ENCODE measurements at places on chromosomes 12 and 14. TPM values are rescaled to one million over a fixed set of nuclear protein-coding genes. Genes with fewer than 3 reads are reported as not detected.

Gene EP400
- total RNA-seq, result 23.3 TPM

Gene SLC38A4
- total RNA-seq, result not detected

Gene TRPV4
- total RNA-seq, result not detected

Gene FAR2
- total RNA-seq, result 11.3 TPM

Gene IL26
- not detected for total RNA-seq

DNA sequence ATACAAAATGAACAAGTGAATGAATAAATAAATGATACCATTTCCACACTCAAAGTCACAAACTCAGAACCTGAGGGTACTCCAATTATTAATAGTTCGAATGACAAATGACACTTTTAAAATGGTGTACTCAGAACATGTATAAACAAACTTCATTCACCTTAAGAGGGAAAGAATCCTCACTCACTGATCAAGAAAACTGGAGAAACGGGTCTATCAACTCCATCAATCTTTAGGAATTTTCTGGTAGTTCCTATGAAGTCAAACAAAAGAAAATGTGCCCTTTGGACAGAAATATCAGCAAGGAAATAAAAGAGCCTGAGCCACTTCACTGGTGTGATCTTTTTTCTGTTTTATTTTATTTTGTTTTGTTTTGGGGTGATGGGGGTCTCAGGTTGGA, 5.2 kb upstream of the NRDE2 start:
- no peaks in the 10 kb centered on the region for H3K36me3 ChIP-seq
- no peaks in the 10 kb centered on the region for H3K4me1 ChIP-seq
- no peaks in the 10 kb centered on the region for H3K27me3 ChIP-seq
- no peak overlapping the region for H3K4me3 ChIP-seq
- no peak overlapping the region for H3K27ac ChIP-seq

DNA sequence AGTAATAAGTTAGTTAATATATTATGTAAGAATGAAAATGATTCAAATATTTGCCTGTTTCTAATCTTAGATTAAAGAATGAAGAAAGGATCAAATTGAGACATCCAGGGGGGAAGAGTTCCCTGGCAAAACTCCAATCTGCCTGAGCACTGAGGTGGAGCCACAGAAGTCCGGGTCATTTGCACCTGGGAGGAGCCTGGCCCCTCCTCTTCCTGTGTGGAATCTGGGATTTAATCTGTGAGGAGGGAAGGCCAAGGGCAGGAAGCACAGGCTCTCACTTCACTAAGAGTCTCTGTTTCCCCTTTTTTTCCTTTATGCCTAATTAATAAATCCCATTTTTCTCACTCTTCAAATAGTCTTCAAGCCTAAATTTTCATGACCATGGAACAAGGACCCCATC, 599.5 kb downstream of the FLRT2 start:
- no peaks in the 10 kb centered on the region for H3K27me3 ChIP-seq
- H3K4me1 ChIP-seq, result no peaks in the 10 kb centered on the region
- no peak for DNase-seq
- H3K27ac ChIP-seq, result no peak overlapping the region
- no peak overlapping the region for H3K4me3 ChIP-seq
- no peaks in the 10 kb centered on the region for H3K36me3 ChIP-seq

GRCh38 chr12:104064842-104065427, 604 bp downstream of the HCFC2 start:
- no peaks in the 10 kb centered on the region for H3K27me3 ChIP-seq
- no peak for DNase-seq
- H3K27ac ChIP-seq, result peak overlapping the region; percentile 92
- H3K4me3 ChIP-seq, result peak overlapping the region; percentile 74
- H3K4me1 ChIP-seq, result peaks cover 9% of the 10 kb centered on the region
- H3K36me3 ChIP-seq, result peaks cover 20% of the 10 kb centered on the region

DNA sequence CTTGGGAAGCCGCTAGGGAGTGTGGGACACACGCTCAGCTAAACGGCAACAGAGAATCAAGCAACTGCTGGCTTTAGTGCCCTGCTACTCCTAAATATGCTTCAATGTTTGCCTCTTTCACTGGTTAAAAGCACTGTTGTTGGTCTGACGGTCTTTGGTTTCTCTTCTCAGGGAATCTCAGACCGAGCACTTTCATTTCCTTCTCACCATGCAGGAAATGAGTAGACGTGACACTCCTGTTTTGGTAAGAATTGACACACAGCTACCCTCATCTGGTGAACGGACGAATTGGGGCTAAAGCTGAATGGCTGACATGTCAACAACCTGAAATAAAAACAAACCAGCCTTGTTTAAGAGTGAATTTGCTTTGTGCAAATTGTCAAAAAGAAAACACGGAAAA, 57.5 kb upstream of the PIWIL1 start:
- H3K27ac ChIP-seq, result no peak overlapping the region
- no peaks in the 10 kb centered on the region for H3K27me3 ChIP-seq
- no peaks in the 10 kb centered on the region for H3K4me1 ChIP-seq
- peak overlapping the region; percentile 8 for H3K4me3 ChIP-seq
- DNase-seq, result no peak

DNA sequence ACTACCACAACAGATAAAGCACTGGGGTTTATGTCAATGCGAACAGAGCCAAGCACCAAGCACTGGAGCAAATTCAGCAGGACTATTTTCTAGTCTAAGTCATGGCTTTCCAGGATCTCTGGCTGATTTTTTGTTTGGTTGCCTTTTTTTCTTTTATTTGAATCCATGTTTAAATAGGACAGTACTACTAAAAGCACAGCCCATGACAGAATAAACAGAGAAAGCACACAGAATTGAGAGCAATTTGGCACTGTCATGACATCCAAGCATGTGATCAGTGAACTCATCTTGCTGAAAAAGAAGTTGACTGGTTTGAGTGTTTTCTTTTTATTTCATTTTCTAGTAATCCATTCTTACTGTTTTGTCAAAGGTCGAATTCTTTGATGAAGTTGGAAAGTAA, 23.1 kb upstream of the RERG start:
- H3K4me3 ChIP-seq, result no peak overlapping the region
- H3K36me3 ChIP-seq, result no peaks in the 10 kb centered on the region
- no peaks in the 10 kb centered on the region for H3K27me3 ChIP-seq
- DNase-seq, result no peak
- no peaks in the 10 kb centered on the region for H3K4me1 ChIP-seq
- no peak overlapping the region for H3K27ac ChIP-seq

- no peak overlapping the region for H3K27ac ChIP-seq
- H3K4me3 ChIP-seq, result no peak overlapping the region
- H3K4me1 ChIP-seq, result no peaks in the 10 kb centered on the region
- H3K36me3 ChIP-seq, result no peaks in the 10 kb centered on the region
Measured at GRCh38 chr14:68612049-68612448, 180.8 kb downstream of the ZFP36L1 start.

- no peaks in the 10 kb centered on the region for H3K4me1 ChIP-seq
- DNase-seq, result no peak
- no peaks in the 10 kb centered on the region for H3K36me3 ChIP-seq
- H3K27ac ChIP-seq, result no peak overlapping the region
- no peaks in the 10 kb centered on the region for H3K27me3 ChIP-seq
Measured at GRCh38 chr12:14167005-14167628, 185.7 kb upstream of the GRIN2B start.

DNA sequence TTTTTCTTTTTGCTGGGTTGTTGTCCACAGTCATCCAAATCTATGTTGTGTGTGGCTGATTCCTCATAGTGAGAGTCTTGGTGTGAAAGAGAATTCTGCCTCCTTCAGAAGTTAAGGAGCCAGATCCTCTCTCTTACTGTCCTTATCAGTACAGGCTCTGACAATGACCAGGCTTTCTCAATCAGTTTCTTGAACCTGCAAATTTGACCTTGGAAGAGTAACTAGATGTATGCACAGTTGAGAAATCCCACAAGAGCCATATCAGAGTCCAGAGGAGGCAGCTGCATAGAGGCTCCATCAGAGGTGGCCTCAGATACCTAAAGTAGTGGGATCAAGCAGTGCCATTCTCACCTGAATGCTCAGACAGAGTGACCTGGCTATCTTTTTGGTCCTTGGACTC, 5.5 kb upstream of the GALC start:
- H3K27ac ChIP-seq, result no peak overlapping the region
- no peaks in the 10 kb centered on the region for H3K36me3 ChIP-seq
- DNase-seq, result no peak
- no peak overlapping the region for H3K4me3 ChIP-seq
- no peaks in the 10 kb centered on the region for H3K4me1 ChIP-seq
- no peaks in the 10 kb centered on the region for H3K27me3 ChIP-seq

DNA sequence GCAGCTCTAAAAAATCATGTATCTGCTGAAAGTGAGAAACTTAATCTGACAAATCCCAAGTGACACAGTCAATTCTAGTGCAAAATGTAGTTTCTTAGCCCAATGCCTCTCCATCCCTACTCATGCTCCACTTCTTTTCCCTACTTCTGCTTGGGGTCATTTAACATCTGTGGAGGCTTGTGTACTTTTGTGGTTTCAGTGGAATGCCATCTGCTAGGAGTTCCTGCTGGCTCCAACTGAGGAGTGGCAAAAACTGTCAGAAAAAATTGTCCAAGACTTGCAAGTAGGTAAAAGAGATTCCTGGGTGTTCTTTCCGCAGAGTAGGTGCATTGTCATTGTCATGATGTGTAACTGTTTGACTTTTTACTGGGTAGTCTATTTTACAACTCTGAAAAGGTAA, 12.5 kb upstream of the AVPR1A start:
- no peaks in the 10 kb centered on the region for H3K36me3 ChIP-seq
- no peak for DNase-seq
- H3K4me3 ChIP-seq, result no peak overlapping the region
- H3K27me3 ChIP-seq, result no peaks in the 10 kb centered on the region
- no peaks in the 10 kb centered on the region for H3K4me1 ChIP-seq
- H3K27ac ChIP-seq, result no peak overlapping the region

- peak overlapping the region; percentile 95 for H3K27ac ChIP-seq
- H3K4me3 ChIP-seq, result peak overlapping the region; percentile 91
- no peaks in the 10 kb centered on the region for H3K4me1 ChIP-seq
- H3K36me3 ChIP-seq, result peaks cover 21% of the 10 kb centered on the region
- peak; percentile 99 for DNase-seq
Measured at GRCh38 chr12:133080026-133080367, 726 bp upstream of the ZNF140 start.

GRCh38 chr14:22822016-22822570, 6.9 kb upstream of the SLC7A7 start:
- DNase-seq, result no peak
- H3K27me3 ChIP-seq, result no peaks in the 10 kb centered on the region
- peak overlapping the region; percentile 79 for H3K27ac ChIP-seq
- H3K4me1 ChIP-seq, result peaks cover 6% of the 10 kb centered on the region
- H3K36me3 ChIP-seq, result no peaks in the 10 kb centered on the region

- H3K4me1 ChIP-seq, result no peaks in the 10 kb centered on the region
- no peaks in the 10 kb centered on the region for H3K36me3 ChIP-seq
- no peak for DNase-seq
- no peaks in the 10 kb centered on the region for H3K27me3 ChIP-seq
- no peak overlapping the region for H3K4me3 ChIP-seq
- no peak overlapping the region for H3K27ac ChIP-seq
Measured at GRCh38 chr12:44441155-44441554, 435.0 kb downstream of the NELL2 start.

- no peak for DNase-seq
- H3K4me1 ChIP-seq, result peaks cover 10% of the 10 kb centered on the region
- H3K36me3 ChIP-seq, result peaks cover 52% of the 10 kb centered on the region
- no peak overlapping the region for H3K4me3 ChIP-seq
- no peaks in the 10 kb centered on the region for H3K27me3 ChIP-seq
Measured at GRCh38 chr14:52860209-52860608, 68.8 kb upstream of the GNPNAT1 start.

DNA sequence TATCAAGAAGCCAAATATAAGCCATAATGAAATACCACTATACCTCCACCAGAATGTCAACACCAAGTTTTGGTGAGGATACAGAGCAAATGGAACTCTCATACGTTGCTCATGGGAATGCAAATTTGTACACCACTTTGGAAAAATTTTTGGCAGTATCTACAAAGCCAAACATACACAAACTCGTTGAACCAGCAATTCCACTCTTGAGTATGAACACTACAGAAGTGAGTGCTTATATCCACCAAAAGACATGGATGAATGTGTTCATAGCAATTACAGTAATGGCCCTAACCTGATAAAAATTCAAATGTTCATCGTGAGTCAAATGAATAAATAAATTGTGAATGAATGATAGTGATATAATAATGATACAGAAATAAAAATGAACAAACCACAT, 24.8 kb downstream of the C12orf71 start:
- no peaks in the 10 kb centered on the region for H3K4me1 ChIP-seq
- DNase-seq, result no peak
- H3K4me3 ChIP-seq, result no peak overlapping the region
- H3K27me3 ChIP-seq, result no peaks in the 10 kb centered on the region
- no peaks in the 10 kb centered on the region for H3K36me3 ChIP-seq

- no peak overlapping the region for H3K27ac ChIP-seq
- H3K4me3 ChIP-seq, result no peak overlapping the region
- no peaks in the 10 kb centered on the region for H3K36me3 ChIP-seq
- peaks cover 8% of the 10 kb centered on the region for H3K4me1 ChIP-seq
- H3K27me3 ChIP-seq, result no peaks in the 10 kb centered on the region
- DNase-seq, result no peak
Measured at GRCh38 chr14:24056800-24057184, 5.0 kb downstream of the CARMIL3 start.

GRCh38 chr12:121996945-121997612, 24.6 kb upstream of the BCL7A start:
- H3K27me3 ChIP-seq, result no peaks in the 10 kb centered on the region
- H3K27ac ChIP-seq, result no peak overlapping the region
- no peak overlapping the region for H3K4me3 ChIP-seq
- no peaks in the 10 kb centered on the region for H3K36me3 ChIP-seq
- H3K4me1 ChIP-seq, result peaks cover 6% of the 10 kb centered on the region

DNA sequence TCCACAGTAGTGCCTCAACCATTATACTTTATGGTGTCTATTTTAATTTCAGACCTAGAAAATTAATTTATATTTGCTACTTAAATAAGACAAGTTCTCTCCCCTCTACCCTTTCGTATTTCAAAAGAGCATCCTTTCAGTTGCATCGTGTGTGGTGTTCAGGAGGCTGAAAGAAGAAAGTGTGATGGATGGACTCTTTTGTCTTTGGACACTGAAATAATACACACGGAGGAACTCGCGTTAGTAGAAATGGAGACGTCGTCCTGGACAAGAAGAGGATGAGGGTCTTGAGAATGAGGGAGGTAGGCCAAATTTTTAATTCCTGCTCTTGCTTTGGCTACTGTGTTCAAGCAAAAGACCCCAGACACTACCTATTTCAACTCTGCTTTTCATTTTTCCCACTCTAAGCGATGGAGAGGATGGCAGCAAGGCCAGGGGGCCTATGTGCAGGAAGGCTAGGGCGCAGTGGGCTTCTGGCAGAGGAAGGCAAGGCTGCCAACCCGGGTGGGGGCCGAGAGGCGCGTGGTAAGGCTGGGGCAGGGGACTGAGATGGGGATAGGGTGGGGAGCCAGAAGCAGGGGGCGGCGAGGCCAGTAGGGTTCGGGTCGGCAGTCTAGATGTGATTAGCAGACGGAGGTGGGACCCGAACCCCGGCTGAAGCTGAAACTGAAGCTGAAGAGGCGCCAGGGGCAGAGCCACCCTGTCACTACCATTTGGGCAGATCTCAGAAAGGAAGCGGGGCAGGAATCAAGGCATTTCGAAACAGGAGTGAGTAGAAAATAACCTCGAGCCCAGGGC, 722 bp downstream of the TMED8 start:
- H3K4me1 ChIP-seq, result peaks cover 3% of the 10 kb centered on the region
- peak; percentile 62 for DNase-seq
- H3K27me3 ChIP-seq, result no peaks in the 10 kb centered on the region
- H3K36me3 ChIP-seq, result no peaks in the 10 kb centered on the region

All from ascending aorta (tissue), 2 donors.